ENCODE measurements at places on chromosomes 13 and 19.
A peak's percentile ranks its signal among the peaks of the same experiment; 100 is the strongest.

GRCh38 chr13:19632915-19633478 lies 462 bp upstream of the MPHOSPH8 start:
- no peaks in the 10 kb centered on the region for H3K27me3 ChIP-seq
- H3K4me3 ChIP-seq = peak overlapping the region; percentile 62
- H3K36me3 ChIP-seq = peaks cover 5% of the 10 kb centered on the region
- no peak for DNase-seq
- peaks cover 4% of the 10 kb centered on the region for H3K4me1 ChIP-seq

DNA sequence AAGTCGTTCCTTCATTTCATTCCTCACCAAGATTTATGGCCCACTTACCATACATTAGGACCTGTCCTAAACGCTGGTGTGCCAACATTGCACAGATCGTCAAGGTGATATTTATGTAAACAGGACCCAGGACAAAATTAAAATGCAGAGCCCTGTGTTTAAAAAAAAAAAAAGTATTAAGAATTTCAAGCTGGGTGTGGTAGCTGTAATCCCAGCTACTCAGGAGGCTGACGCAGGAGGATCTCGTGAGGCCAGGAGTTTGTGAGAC lies 6.5 kb upstream of the ZNF444 start:
- no peak overlapping the region for H3K27ac ChIP-seq
- H3K4me1 ChIP-seq = peaks cover 12% of the 10 kb centered on the region
- no peaks in the 10 kb centered on the region for H3K27me3 ChIP-seq

DNA sequence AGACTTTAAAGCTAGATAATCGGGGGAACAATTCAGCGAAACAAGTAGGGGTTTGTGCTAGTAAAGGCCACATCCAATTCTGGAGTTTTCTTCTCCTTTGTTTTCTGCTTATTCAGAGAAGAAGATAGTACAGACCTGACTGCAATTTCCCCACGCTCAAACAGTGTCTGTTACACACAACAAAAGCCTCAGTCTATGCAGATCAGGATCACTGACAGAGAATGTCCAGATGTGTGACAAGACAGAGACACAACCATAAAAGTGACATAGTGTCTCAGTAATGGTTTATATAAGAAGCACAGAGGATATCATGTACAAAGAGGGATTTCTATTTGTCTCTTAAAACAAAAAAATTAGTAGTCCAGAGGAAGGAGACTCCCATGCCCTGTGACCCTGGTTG lies 70.7 kb upstream of the GTF3A start:
- H3K27me3 ChIP-seq = no peaks in the 10 kb centered on the region
- no peaks in the 10 kb centered on the region for H3K36me3 ChIP-seq
- no peak overlapping the region for H3K27ac ChIP-seq
- peaks cover 6% of the 10 kb centered on the region for H3K4me1 ChIP-seq
- no peak overlapping the region for H3K4me3 ChIP-seq

DNA sequence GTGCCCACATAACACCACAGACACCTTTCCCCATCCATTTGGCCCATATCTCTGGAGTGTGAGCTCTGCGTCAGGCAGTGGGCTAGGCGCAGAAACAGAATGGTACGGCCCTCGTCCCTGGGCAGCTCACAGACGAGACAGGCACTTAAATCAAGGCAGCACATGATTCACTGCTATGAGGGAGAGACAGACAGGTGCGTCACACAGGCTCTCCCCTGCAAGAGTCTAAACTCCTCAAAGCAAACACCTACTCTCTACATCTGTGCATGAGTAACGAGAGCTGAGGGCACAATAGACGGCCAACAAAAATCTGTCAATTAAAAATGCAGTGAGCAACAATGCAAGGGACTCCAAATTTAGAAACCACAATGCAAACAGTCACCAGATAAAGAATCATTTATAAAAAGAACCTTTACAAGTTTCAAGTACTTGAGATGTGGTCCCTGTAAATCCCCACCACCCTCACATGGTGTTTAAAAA lies 348.9 kb downstream of the UQCRFS1 start:
- H3K27ac ChIP-seq = no peak overlapping the region
- no peaks in the 10 kb centered on the region for H3K36me3 ChIP-seq
- H3K27me3 ChIP-seq = no peaks in the 10 kb centered on the region

DNA sequence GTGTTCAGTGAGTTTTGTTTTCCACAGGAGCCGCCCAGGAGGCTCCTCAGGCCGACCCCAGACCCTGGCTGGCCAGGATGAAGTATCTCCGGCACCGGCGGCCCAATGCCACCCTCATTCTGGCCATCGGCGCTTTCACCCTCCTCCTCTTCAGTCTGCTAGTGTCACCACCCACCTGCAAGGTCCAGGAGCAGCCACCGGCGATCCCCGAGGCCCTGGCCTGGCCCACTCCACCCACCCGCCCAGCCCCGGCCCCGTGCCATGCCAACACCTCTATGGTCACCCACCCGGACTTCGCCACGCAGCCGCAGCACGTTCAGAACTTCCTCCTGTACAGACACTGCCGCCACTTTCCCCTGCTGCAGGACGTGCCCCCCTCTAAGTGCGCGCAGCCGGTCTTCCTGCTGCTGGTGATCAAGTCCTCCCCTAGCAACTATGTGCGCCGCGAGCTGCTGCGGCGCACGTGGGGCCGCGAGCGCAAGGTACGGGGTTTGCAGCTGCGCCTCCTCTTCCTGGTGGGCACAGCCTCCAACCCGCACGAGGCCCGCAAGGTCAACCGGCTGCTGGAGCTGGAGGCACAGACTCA lies 12.9 kb downstream of the B3GNT3 start:
- no peaks in the 10 kb centered on the region for H3K4me1 ChIP-seq
- H3K4me3 ChIP-seq = no peak overlapping the region
- H3K36me3 ChIP-seq = no peaks in the 10 kb centered on the region
- no peaks in the 10 kb centered on the region for H3K27me3 ChIP-seq
